NCI-H1694 (cell line): ENCODE measurements at places on chromosomes 3 and 15.

DNA sequence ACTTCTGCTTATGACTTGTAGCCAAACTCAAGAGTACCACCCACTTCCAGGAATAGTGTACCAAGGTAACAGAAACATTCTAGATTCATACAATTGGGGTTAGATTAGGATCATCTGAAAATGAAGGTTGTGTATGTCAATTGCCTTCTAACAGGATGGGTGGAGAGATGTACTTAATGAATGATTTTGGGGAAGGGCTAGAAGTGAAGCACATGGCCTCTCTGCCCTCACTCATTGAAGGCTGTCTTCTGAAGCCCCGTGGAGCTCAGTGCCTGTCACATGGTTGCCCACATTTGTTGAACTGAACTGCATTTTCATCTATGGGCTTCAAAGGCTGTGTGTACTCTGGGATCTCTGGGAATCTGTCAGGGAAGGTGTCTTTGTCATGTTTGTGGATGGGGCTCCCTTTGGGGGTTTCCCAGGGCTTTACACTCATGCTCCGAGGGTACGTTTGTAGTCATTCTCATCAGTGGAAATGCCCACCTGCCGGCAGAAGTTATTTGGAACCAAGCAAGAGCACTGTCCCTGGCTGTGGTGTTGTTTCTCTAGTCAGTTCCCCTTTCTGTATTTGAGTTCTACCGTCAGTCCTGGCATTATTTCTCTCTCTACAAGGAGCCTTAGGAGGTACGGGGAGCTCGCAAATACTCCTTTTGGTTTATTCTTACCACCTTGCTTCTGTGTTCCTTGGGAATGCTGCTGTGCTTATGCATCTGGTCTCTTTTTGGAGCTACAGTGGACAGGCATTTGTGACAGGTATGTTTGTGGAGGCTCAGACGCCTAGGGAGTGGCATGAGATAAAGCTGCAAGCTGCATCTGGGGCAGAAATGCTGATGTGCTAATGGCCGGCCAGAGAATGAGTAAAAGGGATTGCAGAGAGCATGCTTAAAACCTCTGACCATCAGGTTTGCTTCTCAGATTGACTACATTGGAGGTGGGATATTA, 22.4 kb downstream of the CD86 start:
- no peak for DNase-seq

DNA sequence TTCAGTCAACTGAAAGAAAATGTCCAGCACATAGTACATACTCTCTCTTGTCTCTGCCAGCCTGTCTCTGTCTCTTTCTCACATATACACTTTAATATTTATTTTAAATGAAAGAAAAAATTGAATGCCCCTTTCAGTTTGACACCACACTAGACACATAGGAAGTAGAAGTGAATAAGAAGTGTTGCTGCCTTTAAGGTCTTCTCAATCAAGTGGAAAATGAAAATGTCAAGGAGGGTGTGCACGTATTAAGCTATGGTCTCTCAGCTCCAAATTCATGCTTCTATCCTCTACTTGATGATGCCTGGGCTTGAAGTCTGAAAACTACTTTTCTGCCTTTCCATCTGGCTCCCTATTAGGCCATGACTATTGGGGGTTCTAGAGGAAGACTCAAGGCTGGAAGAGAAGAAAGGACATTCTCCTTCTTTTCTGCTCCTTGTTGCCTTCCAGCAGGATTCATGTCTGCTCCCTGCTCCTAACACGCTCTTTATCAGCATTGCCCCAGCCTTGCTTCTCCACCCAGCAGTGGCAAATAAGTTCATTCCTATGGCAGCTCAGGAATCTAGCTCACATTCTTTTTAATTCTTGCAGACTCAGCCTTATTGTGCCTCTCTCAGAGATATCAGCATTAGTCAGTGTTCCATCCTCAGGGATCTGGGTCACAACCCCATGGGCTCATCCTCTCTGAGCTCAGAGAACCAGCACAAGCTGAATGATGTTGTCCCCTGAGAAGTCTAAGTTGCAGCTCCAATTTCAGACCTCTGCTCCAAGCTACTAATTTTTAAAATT, 609.1 kb upstream of the GRM7 start:
- no peak for DNase-seq

DNA sequence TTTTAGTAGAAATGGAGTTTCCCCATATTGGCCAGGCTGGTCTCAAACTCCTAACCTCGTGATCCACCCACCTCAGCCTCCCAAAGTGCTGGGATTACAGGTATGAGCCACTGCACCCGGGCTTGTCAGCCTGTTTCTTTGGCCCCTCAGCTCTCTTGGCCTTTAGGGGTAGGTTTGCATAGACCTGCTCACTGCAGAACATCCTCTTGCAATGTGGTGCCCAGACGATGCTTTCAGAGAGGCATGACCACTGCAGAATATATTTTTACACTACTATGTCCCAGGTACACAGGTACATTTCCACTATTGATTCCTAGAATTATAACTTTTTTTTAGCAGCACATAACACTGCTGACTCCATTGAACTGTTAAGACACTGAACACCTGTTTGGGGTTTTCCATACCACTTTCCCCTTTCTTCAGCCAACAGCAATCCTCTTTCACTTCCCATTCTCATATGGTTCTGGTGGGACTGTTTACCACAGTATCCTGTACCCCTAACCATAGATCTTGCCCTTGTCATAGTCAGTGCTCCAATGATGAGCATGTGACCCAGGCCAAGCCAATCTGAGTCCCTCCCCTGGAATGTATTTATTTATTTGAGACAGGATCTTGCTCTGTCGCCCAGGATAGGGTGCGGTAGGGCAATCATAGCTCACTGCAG, 21.1 kb downstream of the CCDC32 start:
- DNase-seq: no peak

- DNase-seq: no peak
Measured at GRCh38 chr3:150370122-150370602, 37.9 kb upstream of the TSC22D2 start.

- DNase-seq: no peak
Measured at GRCh38 chr15:76991048-76991447, 3.9 kb upstream of the PSTPIP1 start.

DNA sequence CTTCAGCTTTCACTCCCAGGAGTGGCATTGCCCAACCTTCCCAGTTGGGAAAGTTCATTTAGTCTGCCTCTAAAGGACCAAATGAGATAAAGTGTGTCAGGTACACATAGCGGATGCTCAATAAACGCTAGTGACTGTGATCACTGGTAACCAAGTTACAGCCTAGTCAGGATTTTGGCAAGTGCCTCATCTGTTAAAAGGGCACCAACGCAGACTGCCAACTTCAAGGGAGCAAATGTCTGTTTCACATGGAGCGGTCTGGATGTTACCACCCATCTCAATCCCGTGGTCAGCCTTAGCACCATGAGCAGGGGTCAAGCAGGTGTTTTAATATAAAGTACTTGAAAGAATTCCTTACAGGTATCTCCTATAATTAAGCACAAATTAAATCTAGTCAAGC, 22.7 kb downstream of the SLCO3A1 start:
- no peak for DNase-seq

- DNase-seq: no peak
Measured at GRCh38 chr3:32428092-32429068, 36.7 kb downstream of the CMTM7 start.

GRCh38 chr3:177401375-177401774, 204.1 kb upstream of the TBL1XR1 start:
- DNase-seq: no peak

GRCh38 chr3:94099311-94099710, 36.5 kb downstream of the NSUN3 start:
- no peak for DNase-seq

DNA sequence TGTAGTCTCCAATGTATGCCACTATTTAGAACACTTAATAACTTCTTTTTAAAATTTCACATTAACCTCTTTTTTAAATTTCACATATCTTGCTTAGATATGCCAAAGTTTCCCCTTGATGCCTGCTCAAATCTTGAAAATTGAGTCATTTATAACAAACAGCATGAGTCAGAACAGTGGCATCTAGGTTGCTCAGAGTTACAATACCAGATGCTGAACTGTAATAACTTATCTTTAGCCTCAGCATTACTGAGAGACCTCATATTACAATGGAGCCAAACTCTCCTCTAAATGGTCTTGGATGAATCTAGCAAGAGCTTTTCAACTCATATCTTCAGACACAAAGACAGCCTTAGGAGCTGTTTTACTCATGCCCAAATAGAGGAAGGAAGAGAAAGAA, 439.3 kb upstream of the ARPP21 start:
- no peak for DNase-seq

- no peak for DNase-seq
Measured at GRCh38 chr15:100430411-100430810, 88.6 kb upstream of the ADAMTS17 start.

- no peak for DNase-seq
Measured at GRCh38 chr3:177904621-177905020, 631.6 kb upstream of the KCNMB2 start.

GRCh38 chr3:111979434-111980038, 710 bp downstream of the ABHD10 start:
- DNase-seq: peak; percentile 4

DNA sequence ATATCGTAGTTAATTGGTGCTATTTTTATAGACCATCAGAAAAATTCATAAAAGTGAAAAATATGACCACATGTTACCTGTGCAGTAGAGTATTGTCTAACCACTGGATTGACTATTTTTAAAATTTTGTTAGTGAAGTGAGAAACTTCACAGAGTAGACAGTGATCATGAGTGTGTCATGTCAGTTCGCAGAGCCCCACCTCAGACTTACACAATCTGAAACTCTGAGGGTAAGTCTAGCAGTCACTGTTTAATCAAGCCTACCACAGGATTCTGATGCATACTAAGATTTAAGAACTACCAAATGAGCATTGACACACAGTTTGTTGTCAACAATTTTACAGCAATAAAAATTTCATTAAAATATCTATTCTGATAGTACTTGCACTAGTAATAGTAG, 552.9 kb upstream of the SUCLG2 start:
- no peak for DNase-seq

DNA sequence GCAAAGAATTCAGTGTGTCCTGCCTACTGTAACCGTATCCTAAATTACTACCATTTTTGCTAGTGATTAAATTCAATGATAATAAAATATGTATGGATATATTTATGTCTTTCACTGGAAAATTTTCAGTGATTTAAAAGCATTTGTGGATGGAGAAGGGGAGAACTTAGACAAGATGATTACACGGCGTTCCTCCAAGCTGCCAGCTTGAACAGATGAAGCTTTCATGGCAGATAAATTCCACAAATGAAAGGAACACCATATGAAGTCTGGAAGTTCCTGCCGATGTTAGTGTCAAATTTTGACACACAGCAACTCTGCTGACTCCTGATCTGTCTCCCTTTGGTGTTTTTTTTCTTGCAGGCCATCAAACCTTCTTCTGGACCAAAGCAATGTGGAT, 364.7 kb downstream of the EPHA3 start:
- DNase-seq: no peak

- DNase-seq: no peak
Measured at GRCh38 chr3:73683706-73684105, 59.0 kb upstream of the PDZRN3 start.

DNA sequence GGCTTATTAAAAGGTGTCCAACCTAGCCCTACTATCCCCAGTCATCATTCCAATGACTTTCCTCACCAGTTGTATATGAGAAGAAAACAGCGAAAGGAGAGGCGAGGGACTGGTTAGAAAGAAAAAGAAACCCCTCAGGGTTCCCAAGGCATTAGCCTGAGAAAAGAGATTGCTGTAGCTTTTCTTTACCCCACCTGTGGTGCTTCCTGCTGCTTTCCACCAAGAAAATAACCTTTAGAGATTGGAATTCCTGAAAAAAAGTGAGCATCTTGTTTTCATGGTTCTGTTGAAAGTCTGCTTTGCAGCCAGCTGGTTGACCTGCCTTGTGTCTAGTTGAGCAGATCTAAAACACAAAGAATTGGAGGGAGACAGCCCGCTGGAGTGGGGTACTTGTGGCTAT, 196.4 kb downstream of the CADPS start:
- DNase-seq: no peak

DNA sequence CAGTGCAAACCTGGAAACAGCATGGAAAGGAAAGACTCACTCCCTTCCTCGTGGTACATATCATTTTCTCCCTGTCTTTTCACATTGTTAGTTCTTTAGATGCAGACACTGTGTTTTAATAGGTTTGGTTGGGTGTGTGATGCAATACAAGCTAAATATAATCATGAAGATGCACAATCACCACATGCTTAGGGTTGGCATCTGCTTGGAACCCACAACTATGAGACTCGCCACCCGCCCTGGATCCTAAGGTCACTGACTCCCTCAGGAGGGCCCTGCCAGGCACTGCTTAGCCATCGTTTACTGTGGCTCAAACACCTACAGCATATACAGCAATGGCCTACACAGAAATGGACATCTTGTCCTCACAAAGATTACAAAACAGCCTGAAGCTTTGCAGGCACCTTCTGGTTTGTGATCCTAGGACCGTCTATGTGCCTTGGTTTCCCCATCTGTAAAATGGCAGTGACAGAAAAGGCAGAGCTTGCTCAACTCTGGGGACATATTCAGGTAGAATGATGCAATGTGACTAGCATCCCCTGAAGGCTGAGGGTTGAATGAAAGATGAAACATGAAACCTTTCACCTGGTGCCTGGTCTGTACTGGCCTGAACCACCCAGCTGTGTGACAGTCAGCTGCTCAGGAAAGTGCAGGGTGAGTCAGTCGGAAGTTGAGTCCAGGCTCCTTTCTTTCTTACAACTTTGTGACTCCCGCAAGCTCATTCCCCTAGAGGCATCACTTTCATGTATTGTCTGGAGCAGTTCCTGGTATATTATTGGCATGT, 123.6 kb upstream of the PFN2 start:
- DNase-seq: no peak

DNA sequence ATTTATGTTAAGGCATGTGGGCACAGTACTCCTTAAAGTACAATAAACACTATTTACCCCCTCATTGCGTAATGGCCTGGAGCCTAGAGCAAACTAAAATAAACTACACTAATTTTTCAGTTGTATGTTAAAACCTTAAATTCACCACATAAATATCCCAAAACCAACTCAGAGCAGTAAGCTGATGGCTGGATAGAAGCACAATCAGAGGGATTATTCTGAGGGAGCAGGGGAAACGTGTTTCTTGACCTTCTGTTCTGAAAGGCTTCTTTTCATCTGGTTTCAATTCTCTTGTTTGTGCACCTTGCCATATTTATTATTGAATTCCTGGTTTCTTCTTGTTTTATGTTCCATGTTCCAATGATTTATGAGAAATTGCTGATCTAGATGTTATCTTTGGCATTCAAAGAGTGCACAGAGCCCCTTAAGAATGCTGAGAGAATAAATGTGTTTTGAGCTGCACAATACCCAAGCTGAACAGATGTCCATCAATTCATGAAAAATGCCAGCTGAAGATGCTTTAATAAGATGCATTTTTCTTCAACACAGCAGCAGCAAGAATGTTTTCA, 29.6 kb downstream of the RPL22L1 start:
- DNase-seq: no peak

DNA sequence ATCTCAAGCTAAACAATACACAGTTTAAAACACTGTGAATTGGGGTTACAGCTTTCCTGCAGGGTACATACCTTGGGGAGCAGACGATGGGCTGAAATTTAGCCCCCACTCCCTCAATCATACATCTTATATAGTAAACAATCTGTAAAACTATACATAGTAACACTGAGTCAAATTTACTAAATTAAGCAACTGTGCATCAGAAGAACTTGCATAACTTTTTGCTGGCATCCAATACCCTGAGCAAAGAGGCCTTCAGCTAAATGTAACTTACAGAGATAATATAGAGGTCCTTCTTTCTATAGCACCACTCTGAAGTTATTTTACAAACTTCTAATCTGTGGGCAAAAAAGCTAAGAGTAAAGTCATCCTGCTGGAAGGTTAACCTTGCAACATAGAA, 603.6 kb upstream of the TGFBR2 start:
- DNase-seq: no peak

GRCh38 chr3:50632450-50632849, 15.5 kb downstream of the MAPKAPK3 start:
- DNase-seq: no peak

GRCh38 chr15:31489281-31489680, 162.6 kb downstream of the KLF13 start:
- no peak for DNase-seq
